ENCODE measurements at places on chromosomes 7 and 10.

GRCh38 chr7:712381-713138, 13.9 kb upstream of the DNAAF5 start:
- no peak for DNase-seq

DNA sequence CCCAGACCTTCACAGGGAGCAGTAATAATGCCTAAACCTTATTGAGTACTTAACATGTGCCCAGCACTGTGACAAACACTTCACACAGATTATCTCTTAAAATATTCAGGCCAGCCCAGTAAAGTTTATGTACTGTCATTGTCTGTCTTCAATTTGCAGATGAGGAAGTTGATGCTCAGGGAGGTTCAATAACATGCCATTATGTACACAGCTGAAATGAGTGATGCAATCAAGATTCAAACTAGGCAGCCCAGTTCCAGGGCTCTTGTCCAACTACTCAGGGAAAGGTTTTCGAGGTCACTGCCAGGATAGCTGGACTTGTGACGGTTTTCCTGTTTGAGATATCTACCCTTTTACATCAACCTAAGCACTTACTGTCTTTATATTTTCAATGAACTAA, 56.1 kb downstream of the AUTS2 start:
- DNase-seq, result no peak

DNA sequence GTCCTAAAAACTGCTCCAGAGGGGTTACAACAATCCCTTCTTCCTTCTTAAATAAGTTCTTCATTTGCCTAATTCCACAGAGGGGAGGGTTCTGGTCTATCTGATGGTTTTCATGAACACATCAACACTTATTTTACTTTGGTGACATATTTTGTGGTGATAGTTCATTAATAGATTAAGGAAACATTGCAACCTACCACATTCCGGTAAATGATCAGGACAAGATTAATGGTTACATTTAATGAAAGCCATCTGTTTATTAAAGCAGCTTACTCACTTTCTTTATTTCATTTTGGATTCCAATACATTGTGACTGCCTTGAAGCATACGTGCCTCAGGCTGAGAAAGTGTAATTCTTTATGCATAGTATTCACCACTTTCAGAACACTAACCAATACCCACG, 101.0 kb downstream of the SKIDA1 start:
- DNase-seq, result no peak

GRCh38 chr10:100174699-100175677, 10.8 kb downstream of the ERLIN1 start:
- no peak for DNase-seq

GRCh38 chr7:2086229-2086628, 146.5 kb downstream of the MAD1L1 start:
- no peak for DNase-seq

DNA sequence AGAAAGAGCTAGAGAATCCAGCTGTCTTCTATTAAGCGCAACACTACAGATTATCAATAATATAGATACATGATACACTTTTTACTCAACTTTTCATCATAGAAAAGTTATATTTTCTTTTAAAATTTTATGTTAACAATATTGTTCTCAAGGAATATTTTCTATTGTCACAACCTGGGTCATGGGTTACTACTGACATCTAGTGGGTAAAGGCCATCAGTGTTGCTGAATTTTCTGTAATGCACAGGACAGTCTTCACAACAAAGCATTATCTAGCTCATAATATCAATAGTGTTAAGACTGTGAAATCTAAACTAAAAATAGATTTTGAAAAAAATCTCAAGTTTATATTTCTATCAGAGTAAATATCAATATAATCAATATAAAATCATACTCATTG, 209.8 kb downstream of the ZNF33B start:
- no peak for DNase-seq

- no peak for DNase-seq
Observed at GRCh38 chr7:133003052-133003910, 78.6 kb downstream of the CHCHD3 start.

- no peak for DNase-seq
Observed at GRCh38 chr7:46576950-46577349, 655.9 kb upstream of the IGFBP3 start.

DNA sequence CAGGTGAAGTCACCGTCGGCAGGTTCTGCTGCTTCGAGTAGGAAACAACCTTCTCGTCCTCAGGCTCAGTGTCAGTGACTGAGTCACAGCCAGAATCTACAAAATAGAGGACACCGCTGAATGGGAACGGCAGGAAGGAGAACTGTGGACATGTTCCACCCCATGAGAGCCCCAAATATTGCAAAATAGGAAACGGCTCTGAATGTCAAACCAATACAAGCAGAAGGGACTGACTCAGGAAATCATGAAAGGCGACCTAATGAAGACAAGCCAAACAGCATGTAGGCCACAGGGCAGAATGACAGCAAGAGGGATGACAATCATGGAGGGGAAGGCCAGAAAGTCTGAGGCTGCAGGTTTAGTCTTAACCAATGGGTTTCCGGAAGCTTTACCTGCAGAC, 63.5 kb downstream of the PIK3AP1 start:
- DNase-seq, result no peak

DNA sequence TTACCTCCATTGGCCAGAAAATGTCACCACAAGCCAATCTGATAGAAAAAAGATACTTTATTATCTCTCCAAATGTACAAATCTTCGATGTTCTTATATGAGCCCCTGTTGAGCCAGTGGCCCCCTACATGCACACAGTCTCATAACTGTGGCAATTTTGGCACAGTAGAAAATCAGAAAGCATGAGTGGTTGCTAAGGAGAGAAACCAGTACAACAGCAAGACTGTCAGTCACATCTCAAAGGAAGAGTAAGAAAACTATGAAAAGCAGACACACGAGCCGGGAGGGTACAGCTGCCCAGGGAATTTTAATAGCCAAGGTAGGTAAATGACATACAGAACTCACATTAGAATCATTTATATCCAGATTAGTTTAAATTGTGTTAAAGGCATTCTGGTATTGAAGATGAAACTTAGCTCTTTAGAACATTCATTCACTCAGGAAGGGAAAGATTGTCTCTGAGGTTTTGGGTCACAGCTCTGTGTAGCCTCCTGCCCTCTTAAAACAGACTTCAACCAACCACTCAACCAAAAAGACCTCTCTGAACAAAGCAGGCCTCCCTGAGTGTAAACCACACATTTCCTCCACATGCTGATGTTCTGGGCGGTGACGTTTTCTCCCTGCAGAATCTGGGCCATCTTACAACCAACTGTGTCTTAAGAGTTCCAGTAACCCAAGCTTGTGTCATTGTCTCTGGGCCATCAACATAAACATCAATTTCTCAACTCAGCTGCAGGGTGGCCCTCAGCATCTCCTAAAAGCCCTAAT, 80.8 kb upstream of the ADAM12 start:
- DNase-seq, result no peak

DNA sequence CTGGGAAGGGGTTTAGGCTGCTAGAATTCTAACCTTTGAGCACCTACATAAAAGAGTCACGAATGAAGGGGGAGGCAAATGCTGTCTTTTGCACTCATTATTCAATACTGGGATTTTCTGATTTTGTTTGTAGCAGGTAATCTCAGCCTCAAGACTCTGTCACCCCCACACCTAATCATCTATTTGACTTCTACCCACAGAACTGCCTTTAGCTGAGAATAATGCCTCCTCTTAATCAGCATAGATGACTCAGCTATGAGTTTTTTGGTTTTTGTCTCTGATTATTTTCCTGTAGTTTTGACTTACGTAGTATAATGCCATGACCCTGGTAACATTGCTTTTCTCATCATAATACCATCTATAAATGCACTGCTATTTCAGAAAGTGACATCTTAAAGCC, 42.7 kb upstream of the CACNB2 start:
- no peak for DNase-seq

DNA sequence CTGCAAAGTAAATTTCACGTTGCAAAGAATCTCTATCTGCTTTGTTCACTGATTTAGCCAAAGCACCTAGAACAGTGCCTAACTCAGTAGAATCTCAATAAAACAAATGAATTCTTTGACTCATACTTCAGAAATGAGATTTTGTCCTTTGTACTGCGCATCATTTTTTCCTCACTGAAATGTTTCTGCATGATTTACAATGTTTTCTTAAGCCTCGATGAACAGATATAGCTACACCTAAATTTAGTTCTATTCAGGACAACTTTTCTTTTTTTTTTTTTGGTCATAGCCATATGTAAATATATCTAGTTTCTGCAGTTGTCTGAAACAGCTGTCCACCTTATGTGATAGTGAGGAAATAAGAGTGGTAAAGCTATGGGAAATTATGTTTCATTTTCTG, 15.3 kb downstream of the GNAT3 start:
- DNase-seq, result no peak

DNA sequence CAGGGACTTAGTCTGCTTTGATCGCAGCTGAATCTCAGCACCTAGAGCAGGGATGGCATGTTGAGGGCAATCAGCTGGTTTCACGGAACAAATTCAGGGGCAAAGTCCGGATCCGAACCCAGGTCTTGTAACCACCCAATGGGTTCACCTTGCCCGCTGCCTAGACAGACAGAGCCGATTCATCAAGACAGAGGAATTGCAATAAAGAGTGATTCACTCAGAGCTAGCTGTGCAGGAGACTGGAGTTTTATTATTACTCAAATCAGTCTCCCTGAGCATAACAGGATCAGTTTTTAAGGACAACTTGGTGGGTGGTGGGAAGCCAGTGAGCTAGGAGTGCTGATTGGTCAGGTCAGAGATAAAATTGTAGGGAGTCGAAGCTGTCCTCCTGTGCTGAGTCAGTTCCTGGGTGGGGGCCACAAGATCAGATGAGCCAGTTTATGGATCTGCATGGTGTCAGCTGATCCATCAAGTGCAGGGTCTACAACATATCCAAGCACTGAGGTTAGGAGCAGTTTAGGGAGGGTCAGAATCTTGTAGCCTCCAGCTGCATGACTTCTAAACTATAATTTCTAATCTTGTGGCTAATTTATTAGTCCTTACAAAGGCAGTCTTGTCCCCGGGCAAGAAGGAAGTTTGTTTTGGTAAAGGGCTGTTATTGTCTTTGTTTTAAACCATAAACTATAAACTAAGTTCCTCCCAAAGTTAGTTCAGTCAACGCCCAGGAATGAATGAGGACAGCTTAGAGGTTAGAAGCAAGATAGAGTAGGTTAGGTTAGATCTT, 43.5 kb upstream of the CHST3 start:
- no peak for DNase-seq

GRCh38 chr10:2777666-2778355, 289.5 kb upstream of the PFKP start:
- DNase-seq, result no peak

DNA sequence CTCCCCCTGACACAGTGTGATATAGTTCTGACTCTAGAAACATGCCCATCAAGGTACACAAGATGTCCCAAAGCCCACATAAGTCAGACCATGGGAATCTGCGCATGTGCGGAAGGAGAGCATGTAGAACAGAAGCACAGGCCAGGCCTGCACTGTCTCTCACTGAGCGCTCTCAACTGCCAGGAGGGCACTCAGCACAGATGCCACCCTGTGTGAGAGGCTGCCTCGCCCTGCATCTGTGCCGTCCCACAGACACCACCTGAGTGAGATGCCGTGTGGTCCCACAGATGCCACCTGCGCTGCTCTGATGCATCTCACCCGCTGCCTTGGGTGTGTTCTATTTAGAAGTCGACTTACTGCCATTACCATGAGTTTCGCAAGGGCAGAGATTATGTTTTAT, 98.4 kb downstream of the VOPP1 start:
- DNase-seq, result no peak

DNA sequence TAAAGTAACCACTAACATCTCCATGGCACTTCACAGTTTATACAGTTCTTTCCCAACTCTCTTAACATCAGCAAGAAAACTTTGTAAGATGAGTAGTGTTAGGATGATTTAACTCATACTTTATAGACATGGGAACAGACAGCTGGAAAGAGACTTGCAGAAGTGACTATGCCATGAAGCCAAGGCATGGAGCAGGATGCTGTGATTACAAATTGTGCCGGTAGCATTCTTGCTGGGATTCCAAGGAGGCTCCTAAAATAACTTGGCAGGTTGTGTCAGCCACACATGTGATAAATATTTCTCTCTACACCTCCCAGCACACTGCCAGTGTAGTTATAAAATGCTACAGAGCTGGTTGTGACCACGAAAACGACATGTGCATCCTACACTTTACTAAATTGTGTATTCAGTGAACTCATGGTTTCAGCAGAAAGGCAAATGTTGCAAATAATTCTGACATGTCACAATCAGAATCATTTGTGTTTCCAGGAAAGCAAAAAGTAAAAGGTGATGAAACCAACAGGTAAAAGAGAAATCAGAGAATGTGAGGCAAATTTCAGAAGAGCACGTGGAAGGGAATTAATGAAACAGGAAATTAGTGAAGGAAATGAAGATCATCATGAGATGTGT, 5.6 kb upstream of the CYP3A4 start:
- no peak for DNase-seq

DNA sequence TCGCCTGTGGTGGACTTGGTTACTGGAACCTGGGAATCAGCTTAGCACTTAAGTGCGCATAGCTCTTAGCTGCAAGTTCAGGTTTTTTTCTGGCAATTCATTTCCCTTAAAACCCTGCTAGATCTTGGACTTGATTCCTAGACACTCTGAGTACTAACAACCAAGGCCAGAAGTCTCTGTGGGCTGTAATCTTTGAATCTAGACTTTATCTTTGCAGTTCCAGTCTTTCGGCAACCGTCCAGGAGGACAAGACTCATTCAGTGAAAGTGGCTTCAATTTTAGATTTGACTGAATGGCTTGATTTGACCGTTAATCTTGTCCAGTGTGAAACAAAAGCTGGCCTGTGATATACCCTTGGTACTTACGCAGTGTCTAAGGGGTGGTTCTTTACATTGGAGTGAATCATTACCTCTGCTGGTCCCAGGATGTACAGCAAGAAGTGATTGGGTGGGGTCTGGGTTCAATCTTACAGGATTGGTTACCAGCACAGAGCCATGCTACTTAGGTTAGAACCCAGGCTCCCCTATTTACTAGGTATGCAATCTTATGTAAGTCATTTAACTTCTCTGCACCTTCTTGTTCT, 16.4 kb downstream of the PTTG1IP2 start:
- DNase-seq, result no peak

Data from activated CD4-positive, alpha-beta T cell treated with anti-CD3 and anti-CD28 coated beads for 1 hour (primary cell).